Kidney glomerular epithelial cell (primary cell): ENCODE measurements at places on chromosomes 16 and 17.

DNA sequence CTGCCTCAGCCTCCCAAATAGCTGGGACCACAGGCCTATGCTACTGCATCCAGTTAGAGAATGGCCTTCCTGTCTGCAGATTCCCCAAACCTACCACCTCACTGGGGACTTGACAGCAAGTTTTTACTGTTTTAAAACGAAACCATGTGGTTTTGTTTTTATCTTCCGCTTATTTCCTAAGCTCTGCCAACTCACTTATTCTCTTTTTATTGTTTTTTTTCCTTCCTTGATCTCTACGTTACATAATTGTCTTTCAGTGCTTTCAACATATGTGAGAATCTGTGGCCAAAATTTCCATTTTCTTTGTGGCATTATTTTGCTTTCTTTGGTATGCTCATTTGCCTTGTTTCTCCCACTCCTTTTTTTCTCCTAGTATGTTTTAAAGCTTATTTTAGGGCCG is 14.6 kb upstream of the SLC38A7 start:
- DNase-seq, result no peak

DNA sequence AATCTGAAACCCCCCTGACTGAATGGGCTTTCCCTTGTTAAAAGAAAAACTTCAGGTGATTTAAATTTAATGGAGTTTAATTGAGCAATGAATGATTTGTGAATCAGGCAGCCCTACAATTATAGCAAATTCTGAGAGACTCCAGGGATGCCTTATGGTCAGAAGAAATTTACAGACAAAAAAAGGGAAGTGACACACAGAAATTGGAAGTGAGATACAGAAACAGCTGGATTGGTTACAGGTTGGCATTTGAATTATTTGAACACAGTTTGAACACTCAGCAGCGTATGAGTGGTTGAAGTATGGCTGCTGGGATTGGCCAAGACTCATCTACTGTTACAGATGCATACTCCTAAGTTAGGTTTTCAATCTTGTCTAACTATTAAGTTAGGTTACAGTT is 19.0 kb upstream of the CPHXL start:
- DNase-seq, result no peak

DNA sequence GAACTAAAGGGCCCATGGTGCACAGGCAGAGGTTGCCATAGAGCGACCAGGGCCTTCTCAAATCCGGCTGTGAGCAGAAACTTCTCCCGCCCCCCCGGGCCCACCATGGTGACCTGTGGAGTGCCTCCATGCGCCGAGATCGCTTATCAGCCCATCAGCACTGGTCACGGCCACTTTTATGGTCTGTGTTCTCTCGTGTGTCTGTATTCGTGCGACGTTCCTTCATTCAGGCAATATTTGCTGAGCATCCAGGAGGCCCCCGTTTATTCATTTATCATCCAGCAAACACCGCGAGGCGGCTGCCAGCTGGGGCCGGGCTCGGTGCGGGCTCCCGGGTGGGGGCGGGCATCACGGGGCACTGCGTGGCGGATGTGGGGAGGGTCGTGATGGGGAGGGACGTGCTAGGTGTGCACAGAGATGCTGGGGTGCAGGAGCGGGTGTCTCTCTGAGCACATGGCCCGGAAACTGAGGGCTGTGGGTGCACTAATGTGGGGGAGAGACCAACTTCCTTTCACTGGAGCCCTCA is 88.0 kb upstream of the CBX4 start:
- no peak for DNase-seq

- no peak for DNase-seq
These were observed 547 bp downstream of the RAB26 start for GRCh38 chr16:2148714-2149629.

DNA sequence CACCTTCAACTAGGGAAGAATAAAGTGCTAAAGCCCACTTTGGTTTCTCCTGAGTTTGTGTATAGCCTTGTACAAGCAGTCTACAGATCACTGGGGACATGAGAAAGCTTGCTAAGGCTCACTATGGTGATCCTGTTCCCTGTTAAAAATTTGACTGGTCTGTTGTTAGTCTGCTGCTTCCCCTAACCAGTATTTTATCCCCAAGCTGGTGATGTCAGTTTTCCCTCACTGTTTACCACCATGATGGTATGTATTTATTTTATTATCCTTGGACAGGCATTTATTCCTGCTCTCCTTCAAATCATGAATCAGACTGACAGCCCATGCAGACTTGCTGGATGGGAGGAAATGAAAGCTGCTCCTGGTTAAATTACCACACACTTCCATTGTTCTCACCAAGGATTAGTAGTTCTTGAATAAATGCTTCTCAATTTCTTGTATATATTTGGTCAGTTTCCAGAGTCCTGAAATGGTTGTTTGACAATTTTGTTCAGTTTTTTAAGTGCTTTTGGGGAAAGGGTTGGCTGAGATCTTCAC is 99.6 kb downstream of the CA4 start:
- no peak for DNase-seq

DNA sequence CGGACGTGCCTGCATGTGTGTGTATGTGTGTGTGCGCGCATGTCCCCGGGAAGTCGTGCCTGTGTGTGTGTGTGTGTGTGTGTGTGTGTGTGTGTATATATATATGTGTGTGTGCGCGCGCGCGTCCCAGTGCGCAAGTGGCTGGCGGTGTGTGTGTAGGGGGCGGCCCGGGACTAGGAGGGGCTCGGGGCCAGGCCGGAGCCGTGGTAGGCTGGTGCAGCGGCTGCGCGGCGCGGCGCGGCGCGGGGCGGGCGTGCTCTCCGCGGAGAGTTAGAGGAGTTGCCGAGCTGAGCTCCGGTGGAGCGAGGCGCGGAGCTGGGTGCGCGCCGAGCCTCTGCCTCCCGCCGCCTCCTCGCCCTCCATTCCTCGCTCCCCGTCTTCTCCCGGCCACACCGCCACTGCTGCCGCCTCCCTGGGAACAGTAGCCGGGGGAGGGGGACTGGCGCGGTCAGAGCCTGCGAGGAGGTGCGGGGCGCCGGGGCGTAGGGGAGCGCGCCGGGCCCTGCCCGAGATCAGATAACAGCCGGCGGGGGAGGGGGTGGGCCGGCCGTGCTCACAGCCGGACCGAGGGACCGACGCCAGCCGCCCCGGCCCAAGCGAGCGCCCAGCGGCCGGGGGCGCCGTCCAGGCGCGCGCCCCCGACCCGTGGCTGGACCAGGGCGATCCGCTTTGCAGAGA is at the start of gene KCNJ12:
TSS of gene KCNJ12 (plus strand) at position 277 of the 678 bp plus-strand sequence. CDS start 38,986 bp downstream, outside the sequence.
- DNase-seq, result peak; percentile 2

DNA sequence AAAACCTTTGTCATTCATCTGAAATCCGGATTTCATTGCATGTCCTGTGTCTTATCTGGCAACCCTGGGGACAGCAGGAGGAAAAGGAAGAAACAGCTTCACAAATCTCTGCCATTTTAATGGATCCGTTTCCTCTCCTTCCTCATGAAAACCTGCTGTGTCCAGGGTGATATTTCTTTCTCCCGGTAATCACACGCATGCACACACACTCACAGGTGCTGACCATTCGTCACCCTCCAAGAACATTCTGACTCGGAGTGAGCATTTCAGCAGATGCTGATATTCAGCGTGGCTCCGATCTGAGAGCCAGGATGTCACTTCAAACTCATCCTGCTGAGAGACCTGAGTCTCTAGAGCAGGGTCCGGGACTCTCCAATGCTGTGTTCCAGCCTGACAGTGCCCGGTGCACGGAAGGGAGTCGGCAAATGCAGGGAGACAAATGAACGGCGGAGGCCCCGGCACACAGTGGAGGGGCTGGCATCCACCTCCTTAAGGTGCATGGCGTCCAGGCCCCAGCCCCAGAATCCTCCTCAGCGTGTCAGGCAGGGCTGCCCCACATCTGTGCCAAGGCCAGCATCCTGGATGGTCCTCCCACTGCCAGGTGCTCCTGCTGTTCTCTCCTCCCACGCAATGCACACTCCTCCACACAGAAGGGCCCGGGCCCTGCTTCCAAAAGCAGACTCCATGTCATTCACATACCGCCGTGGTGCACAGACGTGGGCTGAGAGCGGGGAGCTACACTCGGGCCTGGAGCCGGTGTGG is 70.7 kb downstream of the RBFOX3 start:
- no peak for DNase-seq

DNA sequence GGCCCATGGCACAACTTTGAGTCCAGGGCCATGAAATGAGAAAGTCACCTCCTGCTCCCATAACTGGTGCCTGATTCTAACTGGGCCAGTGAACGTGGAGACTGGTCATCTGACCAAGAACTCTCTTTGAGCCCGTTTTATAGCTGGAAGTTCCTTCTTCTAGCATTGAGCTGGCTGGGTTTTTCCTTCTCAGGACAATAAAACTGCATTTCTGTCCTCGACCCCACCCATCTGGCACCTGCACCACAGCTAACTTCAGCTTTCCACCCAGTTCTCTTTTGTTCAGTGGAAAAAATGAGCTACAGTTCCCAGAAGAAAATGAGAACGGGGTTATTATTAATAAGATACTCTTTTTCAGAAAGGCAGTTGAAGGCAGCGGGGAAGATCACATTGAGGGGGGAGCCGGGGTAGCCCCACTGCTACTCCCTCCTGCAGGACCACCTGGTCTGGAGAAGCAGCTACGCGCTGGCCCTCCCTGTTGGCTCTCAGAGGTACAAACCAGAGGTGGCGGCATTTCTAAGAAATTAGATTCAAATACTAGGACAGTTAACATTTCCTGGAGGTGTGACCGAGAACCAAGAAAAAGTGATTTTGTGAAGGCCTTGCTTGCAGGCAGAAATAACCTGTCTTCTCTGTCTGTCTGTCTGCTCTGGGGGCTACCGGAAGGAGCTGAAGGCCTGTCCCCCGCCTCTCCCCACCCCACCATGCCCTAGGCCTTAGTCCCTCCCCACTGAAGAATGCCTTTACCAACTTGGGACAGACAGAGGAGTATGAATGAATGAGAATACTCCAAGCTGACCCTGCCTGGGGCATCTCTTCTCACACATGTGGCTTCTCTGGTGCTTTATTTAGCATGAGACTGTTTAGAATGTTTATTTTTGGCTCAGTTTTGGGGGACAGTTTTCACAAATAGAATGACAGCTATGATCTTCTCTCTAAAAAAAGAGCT is 123.9 kb downstream of the XYLT1 start:
- DNase-seq, result no peak

DNA sequence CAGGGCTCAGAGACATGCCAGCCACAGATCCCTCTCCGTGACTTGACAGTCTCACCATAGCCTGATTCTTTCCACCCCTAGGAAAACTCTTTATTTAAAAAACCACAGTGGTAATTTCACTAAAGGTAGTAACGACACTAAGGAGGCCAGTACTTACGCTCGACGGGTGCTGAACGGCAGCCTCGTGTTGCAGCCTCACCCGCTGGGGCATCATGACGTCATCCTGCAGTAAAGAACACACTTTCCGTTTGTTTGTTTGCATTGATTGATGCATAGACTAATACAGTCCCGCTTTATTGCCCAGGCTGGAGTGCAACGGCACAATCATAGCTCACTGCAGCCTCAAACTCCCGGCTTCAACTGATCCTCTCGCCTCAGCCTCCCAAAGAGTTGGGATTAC is 65.1 kb upstream of the METRNL start:
- DNase-seq, result no peak

- no peak for DNase-seq
These were observed 391.2 kb downstream of the MAF start for GRCh38 chr16:79209308-79209707.

GRCh38 chr17:39507511-39507910 is 46.2 kb downstream of the CDK12 start:
- DNase-seq, result no peak
